Type B pancreatic cell (in vitro differentiated cells): ENCODE measurements at places on chromosomes 11 and 22.

GRCh38 chr11:121297872-121298271 lies 5.3 kb downstream of the SC5D start:
- DNase-seq, result no peak

- DNase-seq, result no peak
Observed at GRCh38 chr11:44986315-44986714, 35.6 kb upstream of the TP53I11 start.

GRCh38 chr11:133239575-133239974 lies 292.7 kb downstream of the OPCML start:
- DNase-seq, result no peak

DNA sequence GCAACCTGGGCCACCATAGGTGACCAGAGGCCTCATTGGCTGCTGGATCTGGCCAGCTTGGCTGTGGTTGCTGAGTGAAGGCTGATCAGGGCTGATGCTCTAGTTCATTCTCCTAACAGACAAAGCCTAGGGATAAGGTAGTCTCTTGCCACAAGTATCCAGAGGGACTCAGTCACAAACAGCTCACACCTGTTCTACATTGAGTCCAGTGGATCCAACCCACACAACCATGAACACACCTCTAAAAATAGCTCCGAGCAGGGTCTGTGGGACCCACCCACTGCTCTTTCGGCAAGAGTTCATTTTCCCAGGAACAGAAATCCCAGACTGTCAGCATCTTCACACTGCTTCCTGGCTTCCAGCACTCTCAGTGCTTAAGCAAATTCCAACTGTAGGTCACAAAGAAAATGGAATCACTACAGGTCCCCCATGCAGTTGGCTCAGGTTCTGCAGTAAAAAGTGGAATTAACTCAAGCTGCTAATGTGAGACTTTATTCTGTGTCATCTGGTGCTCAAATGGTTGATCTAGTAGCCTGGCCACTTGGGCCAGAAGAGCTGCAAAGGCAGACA lies 67.3 kb downstream of the PPFIBP2 start:
- no peak for DNase-seq

DNA sequence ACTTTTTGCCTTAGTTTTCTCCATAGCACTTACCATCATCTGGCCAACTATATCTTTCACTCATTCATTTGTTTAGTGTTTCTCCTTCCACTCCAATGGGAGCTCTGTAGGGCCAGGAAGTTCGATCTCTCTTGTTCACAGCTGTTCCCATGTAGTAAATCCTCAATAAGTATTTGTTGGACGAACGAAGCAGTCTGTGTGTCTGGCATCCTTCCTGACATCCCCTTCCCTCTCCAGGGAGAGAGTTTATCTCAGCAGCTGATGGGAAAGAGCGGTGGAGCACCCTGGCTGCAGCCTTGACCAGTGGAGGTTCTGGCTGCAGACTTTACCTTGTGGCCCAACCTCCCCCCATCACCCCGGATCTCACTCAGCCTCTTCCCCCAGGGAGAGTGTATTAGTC lies 141.7 kb downstream of the CHST1 start:
- DNase-seq, result no peak

- no peak for DNase-seq
Observed at GRCh38 chr22:37266581-37267134, 15.7 kb upstream of the CYTH4 start.

GRCh38 chr22:30561402-30562189 lies 12.9 kb downstream of the GAL3ST1 start:
- no peak for DNase-seq

GRCh38 chr11:64762277-64762673 lies 2.5 kb upstream of the PYGM start:
- DNase-seq, result no peak

DNA sequence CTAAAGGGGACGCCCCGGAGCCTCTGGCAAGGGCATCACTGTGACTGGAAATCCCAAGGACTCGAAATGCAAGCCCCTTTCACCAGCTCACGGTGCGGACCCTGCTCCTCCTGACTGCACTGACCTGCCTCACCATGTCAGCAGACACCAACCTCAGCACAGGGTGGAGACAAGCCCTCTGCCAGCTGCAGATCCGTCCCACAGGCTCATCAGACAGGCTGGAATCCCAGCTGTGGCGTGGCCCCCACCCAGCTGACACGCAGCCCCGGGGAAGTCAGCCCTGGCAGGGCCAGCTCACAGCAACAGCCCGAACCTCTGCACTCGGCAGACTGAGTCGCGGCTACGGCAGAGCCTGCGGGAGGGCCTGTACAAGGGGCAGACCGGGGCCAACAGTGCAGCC lies 36.8 kb downstream of the BRD1 start:
- no peak for DNase-seq

DNA sequence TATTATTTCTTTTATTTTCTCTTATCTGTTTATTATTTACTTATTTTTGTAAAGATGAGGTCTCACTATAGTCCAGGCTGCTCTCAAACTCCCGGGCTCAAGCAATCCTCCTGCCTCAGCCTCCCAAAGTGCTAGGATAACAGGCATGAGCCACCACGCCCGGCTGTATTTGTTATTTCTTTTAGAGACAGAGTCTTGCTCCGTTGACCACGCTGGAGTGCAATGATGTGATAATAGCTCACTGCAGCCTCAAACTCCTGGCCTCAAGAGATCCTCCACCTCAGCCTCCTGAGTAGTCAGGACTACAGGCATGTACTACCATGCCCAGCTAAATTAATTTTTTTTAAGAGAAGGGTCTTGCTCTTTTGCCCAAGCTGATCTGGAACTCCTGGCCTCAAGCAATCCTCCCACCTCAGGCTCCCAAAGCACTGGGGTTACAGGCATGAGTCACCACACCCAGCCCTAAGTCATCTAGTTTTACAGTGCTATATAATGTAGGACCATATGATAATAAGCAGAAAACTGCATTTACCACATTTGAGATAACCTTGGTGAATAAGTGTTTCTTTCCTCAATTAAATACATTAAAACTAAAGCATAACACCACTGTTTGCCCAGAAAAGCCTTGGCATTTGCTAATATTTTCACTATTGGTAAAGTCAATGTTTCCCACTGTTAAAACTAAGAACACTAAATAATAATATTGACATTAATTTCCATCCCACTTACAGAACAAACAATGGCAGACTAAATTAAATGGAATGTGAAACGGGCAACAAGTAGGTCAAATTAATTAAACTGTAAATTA lies 127.5 kb downstream of the SIK3 start:
- DNase-seq, result no peak

DNA sequence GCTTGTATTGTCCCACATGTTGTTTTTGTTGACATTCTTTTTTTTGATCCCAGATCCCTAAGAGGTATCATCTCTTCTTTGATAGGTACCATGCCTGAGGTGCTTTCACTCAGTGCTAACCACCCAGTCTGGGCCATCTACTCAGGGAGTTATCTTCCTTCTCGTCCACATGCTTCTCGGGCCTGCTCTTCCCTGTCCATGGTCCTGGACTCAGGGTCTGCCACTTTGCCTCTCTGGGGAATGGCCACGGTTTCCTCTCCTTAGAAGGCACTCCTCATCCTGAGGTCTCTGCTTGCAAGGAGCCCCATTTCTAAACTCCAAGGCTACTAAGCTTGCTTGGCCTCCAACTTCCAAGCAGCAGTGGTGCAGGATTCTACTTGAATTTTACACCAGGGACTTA lies 227.0 kb upstream of the NCAM1 start:
- no peak for DNase-seq

- no peak for DNase-seq
Observed at GRCh38 chr22:17476838-17477237, 86.5 kb upstream of the SLC25A18 start.

- DNase-seq, result no peak
Observed at GRCh38 chr11:91835051-91835560, 389.5 kb upstream of the FAT3 start.

DNA sequence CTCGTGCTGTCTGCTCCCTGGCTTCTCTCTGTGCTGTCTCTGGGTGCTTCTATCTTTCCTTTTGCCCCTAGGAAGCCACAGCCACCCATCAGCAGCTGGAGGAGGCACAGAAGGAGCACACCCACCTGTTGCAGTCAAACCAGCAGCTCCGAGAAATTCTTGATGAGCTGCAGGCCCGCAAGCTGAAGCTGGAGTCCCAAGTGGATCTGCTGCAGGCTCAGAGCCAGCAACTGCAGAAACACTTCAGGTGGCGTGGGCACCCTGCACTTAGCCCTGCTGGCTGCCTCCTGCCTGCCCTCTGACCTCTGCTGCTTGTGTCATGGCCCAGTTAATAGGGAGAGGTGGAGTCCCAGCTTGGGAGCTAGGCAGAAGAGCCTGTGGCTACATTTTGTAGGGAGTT lies 67.8 kb downstream of the CEP164 start:
- no peak for DNase-seq

- DNase-seq, result peak; percentile 68
Observed at GRCh38 chr22:23826510-23827350, 12.1 kb downstream of the DERL3 start.

- DNase-seq, result no peak
Observed at GRCh38 chr11:20477418-20478090, 90.0 kb downstream of the PRMT3 start.

- no peak for DNase-seq
Observed at GRCh38 chr11:57763568-57763967, 2.0 kb downstream of the CTNND1 start.

- no peak for DNase-seq
Observed at GRCh38 chr11:304915-305843, 2.4 kb upstream of the IFITM2 start.

- DNase-seq, result no peak
Observed at GRCh38 chr11:105152021-105152512, 12.5 kb upstream of the CARD18 start.

DNA sequence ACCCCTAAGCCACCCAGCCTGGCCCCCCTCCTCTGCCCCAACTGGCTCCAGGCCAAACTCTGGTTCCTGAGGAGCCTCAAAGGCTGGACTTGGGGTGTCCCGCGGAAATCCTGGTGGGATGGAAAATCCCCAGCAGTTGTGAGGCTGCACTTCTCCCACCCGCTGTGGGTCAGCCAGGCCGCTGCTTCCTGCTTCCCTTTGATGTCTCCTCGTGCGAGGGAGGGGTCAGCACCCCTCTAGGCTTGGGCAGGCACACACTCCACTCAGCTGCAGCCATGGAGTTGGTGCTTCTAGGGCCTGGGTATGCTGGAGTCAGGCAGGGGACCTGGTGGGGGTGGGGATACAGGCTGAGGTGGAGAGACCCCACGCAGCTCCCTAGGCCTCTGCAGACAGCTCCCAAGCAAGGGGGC lies 12.0 kb downstream of the KCNQ1OT1 start:
- DNase-seq, result no peak

GRCh38 chr11:108508653-108509593 lies 10.7 kb upstream of the POGLUT3 start:
- no peak for DNase-seq

DNA sequence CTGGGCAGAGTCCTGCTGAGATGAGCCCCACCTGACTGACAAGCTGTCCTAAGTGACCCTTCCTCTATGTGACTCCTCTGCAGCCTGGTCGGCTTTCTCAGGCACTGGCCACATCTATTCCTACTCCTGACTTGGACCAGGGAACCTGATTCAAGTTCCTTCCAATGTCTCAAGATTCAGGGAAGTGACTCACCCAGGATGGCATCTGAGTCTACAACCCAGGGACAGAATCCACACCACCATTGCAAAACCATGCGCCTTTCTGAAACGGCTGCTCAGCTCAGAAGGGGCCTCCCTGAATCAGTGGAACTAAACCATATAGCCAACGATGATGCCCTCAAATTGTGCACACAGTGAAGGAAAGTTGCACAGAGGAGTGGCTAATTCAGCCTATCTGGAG lies 63.9 kb upstream of the CSNK2A3 start:
- no peak for DNase-seq

DNA sequence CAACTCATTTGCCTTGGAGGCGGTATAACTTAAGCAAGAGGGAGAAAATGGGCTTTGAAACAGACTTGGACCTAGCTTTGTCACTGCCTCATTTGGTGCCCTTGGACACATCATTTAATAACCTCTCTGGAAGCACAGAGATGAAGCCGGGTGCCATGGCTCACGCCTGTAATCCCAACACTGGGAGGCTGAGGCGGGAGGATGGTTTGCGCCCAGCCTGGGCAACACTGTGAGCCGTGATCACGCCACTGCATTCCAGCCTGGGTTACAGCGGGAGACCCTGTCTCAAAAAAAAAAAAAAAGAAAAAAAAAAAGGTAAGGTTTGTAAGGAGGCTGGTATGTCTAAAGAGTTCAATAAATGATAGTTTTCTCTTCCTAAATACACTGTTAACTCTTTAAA lies 806 bp downstream of the COA4 start:
- DNase-seq, result no peak

DNA sequence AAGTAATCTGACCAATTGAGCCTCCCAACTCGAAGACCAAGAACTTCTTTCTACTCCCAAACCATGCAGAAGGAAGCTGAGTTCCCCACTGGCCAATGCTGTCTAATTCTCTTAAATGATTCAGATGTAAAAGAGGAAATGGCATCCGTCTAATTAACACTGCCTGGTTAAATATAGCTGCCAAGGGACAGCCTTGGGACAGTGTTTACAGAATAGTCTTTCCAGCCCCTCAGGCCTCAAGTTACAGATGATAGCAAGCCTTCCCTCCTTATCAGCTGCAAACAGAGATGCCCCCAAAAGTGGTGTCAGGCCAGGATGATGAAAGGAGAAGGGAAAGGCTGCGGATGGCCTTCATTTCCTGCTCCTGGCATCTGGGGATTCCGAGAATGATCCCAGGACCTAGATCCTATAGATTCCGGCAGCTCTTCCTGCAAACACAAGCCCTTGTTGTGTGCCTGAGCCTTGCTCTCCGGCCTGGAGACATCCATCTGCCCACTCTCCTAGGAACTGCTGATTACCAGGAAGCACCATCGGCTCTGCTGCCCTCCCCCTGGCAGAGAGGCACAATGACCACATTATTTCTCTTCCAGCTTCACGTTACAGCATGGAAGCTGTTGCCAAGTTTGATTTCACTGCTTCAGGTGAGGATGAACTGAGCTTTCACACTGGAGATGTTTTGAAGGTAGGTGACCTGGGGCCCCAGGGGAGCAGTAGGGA lies 13.5 kb upstream of the TMA7B start:
- DNase-seq, result no peak

- no peak for DNase-seq
Observed at GRCh38 chr11:36288442-36289225, 590 bp downstream of the COMMD9 start.
